ENCODE measurements at places on chromosomes 1 and 21.

- no peak for DNase-seq
These were observed 1.1 kb downstream of the SLC27A3 start for GRCh38 chr1:153776352-153776751.

DNA sequence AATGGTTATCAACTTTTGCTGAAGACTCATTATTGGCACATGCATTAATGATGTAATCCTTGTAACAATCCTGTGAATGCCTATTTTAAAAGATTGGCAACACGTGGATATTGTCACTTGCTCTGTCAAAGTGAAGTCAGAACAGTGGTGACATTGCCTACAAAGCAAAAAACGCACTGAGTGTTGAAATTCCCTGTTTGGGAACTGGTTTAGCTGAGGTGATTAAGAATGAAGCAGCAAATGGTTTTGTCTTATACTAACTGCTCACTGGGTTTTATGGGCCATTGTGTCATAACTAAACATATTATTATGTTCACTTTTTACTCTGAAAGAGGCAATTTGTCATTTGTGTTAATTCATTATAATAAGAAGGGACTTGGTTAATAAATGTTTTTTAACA is 11.3 kb downstream of the OR14A16 start:
- DNase-seq = no peak

- no peak for DNase-seq
These were observed 459.8 kb downstream of the KCNT2 start for GRCh38 chr1:196148367-196148970.

DNA sequence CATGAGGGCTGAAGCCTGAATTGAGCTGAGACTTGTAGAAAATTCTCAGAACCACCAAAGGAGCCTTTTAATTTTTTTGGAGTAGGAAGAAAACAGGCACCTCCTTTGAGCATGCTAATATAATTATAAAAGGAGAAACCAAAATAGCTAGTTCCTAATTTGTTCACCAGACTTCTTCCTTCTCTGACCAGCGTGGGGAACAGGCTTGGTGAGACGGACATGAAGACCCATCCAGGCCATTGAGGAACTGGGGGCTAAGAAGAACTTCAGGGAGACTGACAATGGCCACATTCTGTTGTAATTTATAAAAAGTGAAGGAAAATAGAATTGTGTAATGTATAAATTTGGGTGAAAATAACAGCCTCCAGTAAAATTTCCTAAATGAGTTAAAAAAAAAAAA is 62.6 kb downstream of the MAN1C1 start:
- DNase-seq = no peak

Data from sciatic nerve (tissue), 2 donors.